ENCODE measurements at places on chromosomes 1 and 21. TPM values are rescaled to one million over a fixed set of nuclear protein-coding genes. Genes with fewer than 3 reads are reported as not detected.

Gene TRIM62
- 3.0 TPM for polyA plus RNA-seq

Gene SLC30A10
- polyA plus RNA-seq, result not detected

Gene ASAP3
- polyA plus RNA-seq, result 0.34 TPM

Gene RPTN
- polyA plus RNA-seq, result not detected

Gene LYPD8
- not detected for polyA plus RNA-seq

Gene RGS18
- not detected for polyA plus RNA-seq

Gene GBP6
- 0.04 TPM for polyA plus RNA-seq

Gene DEPDC1
- 32.3 TPM for polyA plus RNA-seq

Gene LRRC38
- not detected for polyA plus RNA-seq

Gene EXOC8
- 4.2 TPM for polyA plus RNA-seq

Gene CCDC30
- 0.80 TPM for polyA plus RNA-seq

Measured in GM12878 (cell line).